ENCODE measurements at places on chromosomes 6 and 20.
A peak's percentile ranks its signal among the peaks of the same experiment; 100 is the strongest.

- DNase-seq: no peak
Measured at GRCh38 chr6:151327101-151327500, 64.3 kb downstream of the ZBTB2 start.

GRCh38 chr6:140441256-140441655 is 1066.8 kb upstream of the CITED2 start:
- DNase-seq: no peak

GRCh38 chr20:51171141-51171540 is 148.2 kb upstream of the KCNG1 start:
- no peak for DNase-seq

DNA sequence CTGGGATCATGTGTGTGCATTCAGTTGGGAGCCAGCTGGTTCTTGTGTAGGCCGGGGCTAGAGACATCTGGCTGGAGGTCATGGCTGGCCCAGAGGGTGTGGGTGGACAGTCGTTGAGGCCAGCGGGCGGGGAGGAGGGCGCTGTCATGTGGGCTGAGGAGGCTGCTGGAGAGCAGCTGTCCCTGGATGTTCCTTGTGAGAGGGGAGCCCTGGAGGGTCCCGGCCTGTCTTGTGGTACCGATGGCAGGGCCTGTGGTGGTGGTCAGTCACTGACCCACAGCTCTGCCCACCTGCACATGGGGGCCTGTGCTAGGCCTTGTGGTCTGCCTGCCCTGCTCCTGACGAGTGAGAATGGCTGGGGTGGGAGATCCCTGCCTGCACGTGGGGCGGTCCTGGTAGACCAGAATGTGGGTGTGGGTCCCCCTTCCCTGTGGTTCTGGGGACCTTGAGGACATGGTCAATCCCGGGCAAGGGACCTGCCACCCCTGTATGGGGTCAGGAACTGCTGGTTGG is 1.9 kb upstream of the C20orf204 start:
- DNase-seq: no peak

- DNase-seq: no peak
Measured at GRCh38 chr6:47303861-47304260, 5.8 kb downstream of the TNFRSF21 start.

DNA sequence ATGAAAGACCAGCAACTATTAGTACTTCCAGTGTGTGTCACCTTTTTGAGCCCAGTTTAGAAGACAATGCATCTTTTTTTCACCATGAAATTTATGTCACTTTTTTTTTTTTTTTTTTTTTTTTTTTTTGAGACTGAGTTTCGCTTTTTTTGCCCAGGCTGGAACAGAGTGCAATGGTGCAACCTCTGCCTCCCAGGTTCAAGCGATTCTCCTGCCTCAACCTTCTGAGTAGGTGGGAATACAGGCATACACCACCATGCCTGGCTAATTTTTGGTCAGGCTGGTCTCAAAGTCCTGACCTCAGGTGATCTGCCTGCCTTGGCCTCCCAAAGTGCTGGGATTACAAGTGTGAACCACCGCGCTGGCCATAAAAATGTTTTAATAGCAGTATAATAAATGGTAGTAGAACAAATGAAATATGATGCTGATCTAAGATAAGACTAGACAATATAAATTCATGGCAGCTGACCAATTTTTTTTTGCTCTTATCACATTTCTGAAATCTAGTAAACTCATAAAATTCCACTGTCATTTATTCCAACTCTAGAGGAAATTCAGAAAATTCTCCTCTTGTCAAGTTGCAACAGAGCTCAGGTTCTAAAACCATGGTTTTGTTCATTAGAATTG is 21.3 kb downstream of the NHSL1 start:
- no peak for DNase-seq

- DNase-seq: no peak
Measured at GRCh38 chr6:164415832-164416563, 893.4 kb downstream of the C6orf118 start.

GRCh38 chr6:105067329-105067728 is 110.4 kb downstream of the LIN28B start:
- DNase-seq: no peak

DNA sequence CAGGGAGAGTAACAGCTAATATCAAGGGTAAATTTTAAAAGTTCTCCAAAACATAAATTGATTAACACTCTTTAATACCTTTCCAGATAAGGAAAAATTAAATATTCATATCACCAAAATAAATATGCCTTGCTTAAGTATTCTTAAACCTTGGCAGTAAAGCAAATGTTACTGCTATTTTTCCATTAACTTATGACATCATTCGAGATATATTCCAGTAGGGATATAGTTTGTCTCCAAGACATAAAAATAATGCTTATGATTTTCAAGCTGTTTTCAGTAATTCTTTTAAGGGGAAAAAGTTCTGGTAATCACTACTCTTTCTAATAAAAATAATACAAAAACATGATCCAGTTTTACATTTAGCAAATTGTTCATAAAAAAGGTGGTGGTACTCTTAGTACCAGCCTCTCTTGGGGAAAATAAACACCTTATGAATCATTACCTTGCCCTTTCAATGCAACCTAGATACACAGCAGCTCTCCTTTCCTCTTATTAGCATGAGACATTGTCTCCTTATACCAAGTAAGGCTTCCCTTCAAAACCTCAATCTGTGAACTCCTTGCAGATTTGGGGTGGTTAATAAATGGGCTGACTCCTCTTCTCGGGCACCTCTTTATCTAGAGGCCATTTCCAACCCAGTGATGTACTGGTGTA is 31.5 kb upstream of the LTV1 start:
- DNase-seq: no peak

DNA sequence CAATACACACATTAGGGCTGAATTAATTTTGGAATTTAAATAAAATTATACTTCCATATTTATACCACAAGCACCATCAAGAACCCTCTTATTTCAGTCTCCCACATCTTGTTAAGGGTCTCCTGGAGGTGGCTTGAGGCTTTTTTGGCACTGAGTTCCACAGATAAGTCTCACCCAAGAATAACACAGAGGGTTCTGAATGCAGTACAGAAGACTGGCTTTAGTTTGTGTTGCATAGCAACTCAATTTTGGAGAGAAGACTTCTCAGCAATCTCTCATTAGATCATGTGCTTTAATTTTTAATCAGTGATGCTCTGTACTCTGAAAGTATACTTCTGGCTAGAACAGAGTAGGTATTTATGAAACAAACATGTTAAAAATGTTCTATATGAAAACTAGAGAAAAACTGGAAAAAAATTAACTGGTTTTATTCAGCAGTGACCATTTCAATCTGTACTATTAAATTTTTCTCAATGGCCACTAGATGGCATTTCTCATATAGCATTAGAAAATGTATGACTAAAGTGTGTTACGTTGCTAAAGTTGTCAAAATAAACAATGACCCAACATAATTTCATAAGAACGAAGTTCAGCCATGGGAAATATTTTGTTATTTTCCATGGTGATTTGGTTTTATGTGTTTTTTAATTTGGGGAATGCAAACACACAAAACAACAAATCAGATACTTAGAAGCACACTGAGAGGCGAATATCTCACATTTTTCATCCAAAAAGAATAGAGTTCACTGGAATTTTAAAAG is 32.7 kb upstream of the MAP7 start:
- peak; percentile 2 for DNase-seq

DNA sequence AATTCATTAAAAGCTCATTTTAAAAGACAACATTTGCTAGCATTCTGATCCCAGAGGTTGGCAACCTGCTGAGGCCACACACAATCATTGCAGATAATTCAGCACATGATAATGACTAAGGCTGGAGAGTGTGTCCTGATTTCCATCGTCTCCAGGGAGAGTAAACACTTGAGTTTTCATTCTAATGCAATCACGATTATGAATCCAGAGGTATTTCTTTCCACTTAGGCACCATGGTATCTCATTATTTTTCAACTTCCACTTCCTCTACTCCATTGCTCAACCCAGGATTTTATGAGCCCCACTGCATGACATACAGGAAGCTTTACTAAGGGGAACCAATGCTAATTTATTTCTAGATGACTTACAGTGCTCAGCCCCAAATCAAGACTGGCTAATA is 273.8 kb upstream of the AGPAT4 start:
- DNase-seq: no peak

- no peak for DNase-seq
Measured at GRCh38 chr6:51526922-51527321, 560.5 kb downstream of the PKHD1 start.

- no peak for DNase-seq
Measured at GRCh38 chr6:6588924-6589709, 597 bp downstream of the LY86 start.

DNA sequence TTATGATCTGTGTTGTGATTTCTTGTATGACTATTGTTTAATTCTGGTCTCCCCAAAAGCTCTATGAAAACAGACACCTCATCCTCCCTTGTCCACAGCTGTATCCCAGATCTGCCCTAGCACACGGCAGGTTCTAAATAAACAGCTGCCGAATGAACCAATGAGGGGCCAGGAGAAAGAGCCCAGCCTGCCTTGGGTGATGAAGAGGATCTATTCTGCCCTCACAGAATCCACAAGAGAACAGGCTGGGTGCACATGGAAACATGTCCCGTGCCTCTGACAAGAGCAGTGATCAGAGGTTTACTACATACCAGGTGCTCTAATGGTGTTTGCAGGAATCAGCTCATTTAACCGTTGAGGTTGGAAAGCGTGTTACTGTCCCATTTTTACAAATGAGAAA is 15.6 kb upstream of the TLDC2 start:
- no peak for DNase-seq

DNA sequence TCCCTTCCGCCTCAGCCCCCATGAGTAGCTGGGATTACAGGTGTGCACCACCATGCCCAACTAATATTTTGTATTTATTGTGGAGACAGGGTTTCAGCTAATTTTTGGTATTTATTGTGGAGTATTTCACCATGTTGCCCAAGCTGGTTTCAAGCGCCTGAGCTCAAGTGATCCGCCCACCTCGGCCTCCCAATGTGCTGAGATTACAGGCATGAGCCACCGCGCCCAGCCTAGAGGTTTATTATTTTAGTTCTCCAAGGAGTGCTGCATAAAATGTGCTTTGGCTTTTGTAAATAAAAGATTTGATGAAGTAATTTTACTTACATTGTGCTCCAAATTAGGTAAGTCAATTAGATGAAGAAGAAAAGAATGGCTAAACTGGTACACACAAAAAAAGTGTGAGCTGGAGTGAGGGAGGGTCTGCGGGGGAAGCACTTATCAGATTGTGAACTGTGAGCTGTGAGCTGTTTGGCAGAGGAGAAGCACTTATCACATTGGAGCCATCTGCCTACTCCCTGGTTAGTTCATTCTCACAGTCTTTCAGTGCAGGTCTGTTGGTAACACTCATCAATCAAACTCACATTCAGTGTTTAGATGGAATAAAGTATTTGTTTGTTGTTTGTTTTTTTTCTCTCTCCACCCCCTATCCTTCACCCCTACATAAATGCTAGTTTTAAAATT is 398.0 kb downstream of the EPHA7 start:
- DNase-seq: no peak
